CD4-positive, alpha-beta memory T cell (primary cell): ENCODE measurements at places on chromosomes 7 and 10. TPM values are rescaled to one million over a fixed set of nuclear protein-coding genes. Genes with fewer than 3 reads are reported as not detected.

- H3K27ac ChIP-seq: peak overlapping the region; percentile 76
- H3K4me3 ChIP-seq: peak overlapping the region; percentile 86
- H3K4me1 ChIP-seq: peaks cover 34% of the 10 kb centered on the region
- peaks cover 5% of the 10 kb centered on the region for H3K36me3 ChIP-seq
- H3K27me3 ChIP-seq: no peaks in the 10 kb centered on the region
Measured at GRCh38 chr10:14605231-14605925, 169.3 kb downstream of the FAM107B start.

GRCh38 chr10:650886-651615 is 38.4 kb downstream of the DIP2C start:
- H3K27me3 ChIP-seq: no peaks in the 10 kb centered on the region
- no peaks in the 10 kb centered on the region for H3K36me3 ChIP-seq
- no peak for DNase-seq
- H3K27ac ChIP-seq: no peak overlapping the region

- no peaks in the 10 kb centered on the region for H3K36me3 ChIP-seq
- H3K4me3 ChIP-seq: no peak overlapping the region
- peak; percentile 6 for DNase-seq
- H3K27ac ChIP-seq: no peak overlapping the region
- peaks cover 20% of the 10 kb centered on the region for H3K27me3 ChIP-seq
- H3K4me1 ChIP-seq: peaks cover 24% of the 10 kb centered on the region
Measured at GRCh38 chr7:128168667-128169210, 72.3 kb upstream of the LEP start.

Gene DRGX
- not detected for polyA plus RNA-seq

Gene VWA2
- polyA plus RNA-seq: not detected

- H3K36me3 ChIP-seq: no peaks in the 10 kb centered on the region
- no peaks in the 10 kb centered on the region for H3K27me3 ChIP-seq
- no peak for DNase-seq
- H3K4me3 ChIP-seq: no peak overlapping the region
- H3K4me1 ChIP-seq: no peaks in the 10 kb centered on the region
Measured at GRCh38 chr7:20624666-20625385, 9.4 kb downstream of the ABCB5 start.

Gene VSTM4
- polyA plus RNA-seq: not detected

- no peak for DNase-seq
- no peaks in the 10 kb centered on the region for H3K36me3 ChIP-seq
- H3K4me3 ChIP-seq: no peak overlapping the region
- no peaks in the 10 kb centered on the region for H3K27me3 ChIP-seq
Measured at GRCh38 chr7:144596953-144597352, 193.5 kb upstream of the NOBOX start.

Gene AP1S1
- polyA plus RNA-seq: 8.2 TPM

DNA sequence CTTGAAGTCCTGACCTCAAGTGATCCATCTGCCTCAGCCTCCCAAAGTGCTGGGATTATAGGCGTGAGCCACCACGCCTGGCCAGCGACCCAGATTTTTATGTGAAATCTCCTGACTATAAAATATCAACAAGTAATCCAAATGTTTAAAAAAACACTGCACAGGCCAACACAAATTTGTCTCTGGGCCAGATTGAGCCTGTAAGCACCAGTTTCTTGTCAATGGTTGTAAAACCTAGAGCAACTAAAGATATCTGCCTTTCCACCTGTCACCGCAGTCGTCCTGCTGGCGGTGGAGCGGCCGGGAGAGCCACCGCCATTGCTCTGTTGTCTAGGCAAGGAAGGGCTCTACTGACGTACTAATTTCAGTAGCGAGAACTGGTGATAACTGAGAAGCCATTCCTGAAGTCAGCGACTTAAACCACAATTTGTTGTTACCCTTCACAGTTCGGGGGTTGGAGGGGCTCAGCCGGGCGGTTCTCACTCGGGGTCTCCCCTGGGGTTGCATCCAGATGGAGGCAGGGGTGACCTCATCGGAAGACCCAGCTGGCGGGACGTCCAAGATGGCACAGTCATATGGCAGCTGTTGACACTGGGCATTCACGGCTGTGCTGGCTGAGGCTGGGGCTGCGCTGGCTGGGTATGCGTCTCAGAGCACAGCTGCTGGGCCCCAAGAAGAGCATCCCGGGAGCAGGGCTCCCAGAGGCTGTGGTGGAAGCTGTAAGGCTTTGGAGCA is 55.2 kb upstream of the PDGFA start:
- no peak overlapping the region for H3K27ac ChIP-seq
- no peaks in the 10 kb centered on the region for H3K4me1 ChIP-seq
- H3K4me3 ChIP-seq: no peak overlapping the region
- no peaks in the 10 kb centered on the region for H3K27me3 ChIP-seq
- no peaks in the 10 kb centered on the region for H3K36me3 ChIP-seq

- no peak overlapping the region for H3K27ac ChIP-seq
- no peaks in the 10 kb centered on the region for H3K36me3 ChIP-seq
- H3K4me1 ChIP-seq: no peaks in the 10 kb centered on the region
- no peaks in the 10 kb centered on the region for H3K27me3 ChIP-seq
- no peak overlapping the region for H3K4me3 ChIP-seq
Measured at GRCh38 chr10:47123716-47124288, 176.2 kb upstream of the GDF10 start.

DNA sequence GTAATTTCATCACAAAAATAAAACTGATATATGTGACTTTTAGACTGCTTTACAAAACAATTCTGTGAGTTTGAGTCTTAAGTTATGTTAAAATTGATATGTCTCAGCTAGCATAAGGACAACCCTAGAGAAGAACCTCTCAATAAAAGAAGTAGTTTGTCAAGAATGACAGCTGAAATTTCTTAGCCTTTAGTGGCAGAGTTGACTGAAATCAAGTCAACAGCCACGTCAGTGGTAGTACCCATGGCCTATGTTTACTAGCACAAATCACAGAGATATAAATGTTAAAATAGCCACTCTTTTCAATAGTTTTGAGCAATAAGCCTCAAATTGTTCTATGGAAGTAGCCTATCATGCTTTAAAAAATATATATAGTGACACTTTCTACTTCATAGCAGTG is 138.9 kb upstream of the FERD3L start:
- no peak overlapping the region for H3K27ac ChIP-seq
- no peaks in the 10 kb centered on the region for H3K36me3 ChIP-seq
- no peak overlapping the region for H3K4me3 ChIP-seq
- no peak for DNase-seq
- no peaks in the 10 kb centered on the region for H3K4me1 ChIP-seq

GRCh38 chr10:71847418-71847817 is 3.6 kb downstream of the PSAP start:
- H3K27me3 ChIP-seq: no peaks in the 10 kb centered on the region
- H3K36me3 ChIP-seq: no peaks in the 10 kb centered on the region
- H3K27ac ChIP-seq: no peak overlapping the region
- H3K4me3 ChIP-seq: no peak overlapping the region
- peaks cover 47% of the 10 kb centered on the region for H3K4me1 ChIP-seq

GRCh38 chr10:118145256-118145655 is 98.5 kb upstream of the RAB11FIP2 start:
- no peaks in the 10 kb centered on the region for H3K4me1 ChIP-seq
- no peaks in the 10 kb centered on the region for H3K36me3 ChIP-seq
- no peak overlapping the region for H3K27ac ChIP-seq
- DNase-seq: no peak

GRCh38 chr10:103983367-103983911 is 16.5 kb downstream of the SLK start:
- peak overlapping the region; percentile 43 for H3K27ac ChIP-seq
- DNase-seq: peak; percentile 40
- no peaks in the 10 kb centered on the region for H3K36me3 ChIP-seq
- H3K4me3 ChIP-seq: peak overlapping the region; percentile 34
- peaks cover 70% of the 10 kb centered on the region for H3K4me1 ChIP-seq

GRCh38 chr10:107919626-107920235 is 755.2 kb upstream of the SORCS1 start:
- no peak overlapping the region for H3K27ac ChIP-seq
- no peak for DNase-seq
- H3K4me1 ChIP-seq: no peaks in the 10 kb centered on the region

- H3K4me1 ChIP-seq: no peaks in the 10 kb centered on the region
- no peak for DNase-seq
- no peaks in the 10 kb centered on the region for H3K27me3 ChIP-seq
- H3K27ac ChIP-seq: no peak overlapping the region
- H3K36me3 ChIP-seq: no peaks in the 10 kb centered on the region
- no peak overlapping the region for H3K4me3 ChIP-seq
Measured at GRCh38 chr10:73584737-73585136, 6.4 kb downstream of the USP54 start.

GRCh38 chr10:15754937-15755336 is 35.2 kb upstream of the ITGA8 start:
- no peaks in the 10 kb centered on the region for H3K36me3 ChIP-seq
- H3K4me3 ChIP-seq: no peak overlapping the region
- DNase-seq: no peak
- H3K27me3 ChIP-seq: no peaks in the 10 kb centered on the region
